ENCODE measurements at places on chromosomes 13 and 19.

DNA sequence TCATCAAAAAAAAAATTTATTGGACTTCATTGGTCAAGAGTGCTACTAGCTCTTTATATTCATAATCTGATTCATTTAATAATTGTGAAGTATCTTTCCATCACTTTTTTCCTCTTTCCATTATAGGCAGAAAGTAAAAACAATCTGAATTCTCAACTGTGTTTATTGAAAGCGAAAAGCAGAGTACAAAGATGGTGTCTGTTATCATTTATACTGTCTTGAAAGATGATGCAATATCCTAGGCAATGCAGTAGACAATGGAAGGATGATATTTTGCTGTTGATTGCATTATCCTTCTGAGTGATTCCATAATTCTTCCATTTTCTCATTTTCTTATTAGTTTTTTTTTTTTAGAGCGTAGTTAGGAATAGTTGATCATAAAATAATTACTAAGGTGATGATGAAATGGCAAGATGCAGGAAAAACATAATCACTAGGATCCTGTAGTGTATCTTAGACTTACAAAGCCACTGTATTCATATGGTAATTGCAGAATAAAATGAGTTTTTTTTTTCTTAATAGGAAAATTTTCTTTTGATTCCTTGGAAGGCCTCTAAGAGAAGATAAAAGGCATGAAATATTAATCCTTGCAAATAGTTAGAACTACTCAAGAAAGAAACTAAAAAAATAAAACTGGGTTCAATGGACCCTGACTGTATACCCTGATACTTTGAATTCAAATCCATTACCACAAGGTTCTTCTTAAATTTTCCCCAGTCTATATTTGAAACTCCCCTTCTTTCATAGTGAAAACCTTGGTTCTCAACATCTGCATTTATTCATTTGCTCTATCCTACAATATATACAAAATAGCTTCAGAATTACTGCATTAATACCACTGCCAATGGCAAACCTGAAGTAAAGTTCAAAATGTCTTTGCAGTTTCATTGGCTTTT lies 11.6 kb downstream of the URI1 start:
- DNase-seq: no peak

- DNase-seq: peak; percentile 14
Measured at GRCh38 chr13:33543631-33544265, 258.2 kb upstream of the STARD13 start.

GRCh38 chr13:46555722-46556417 lies 2.9 kb downstream of the LRCH1 start:
- no peak for DNase-seq

DNA sequence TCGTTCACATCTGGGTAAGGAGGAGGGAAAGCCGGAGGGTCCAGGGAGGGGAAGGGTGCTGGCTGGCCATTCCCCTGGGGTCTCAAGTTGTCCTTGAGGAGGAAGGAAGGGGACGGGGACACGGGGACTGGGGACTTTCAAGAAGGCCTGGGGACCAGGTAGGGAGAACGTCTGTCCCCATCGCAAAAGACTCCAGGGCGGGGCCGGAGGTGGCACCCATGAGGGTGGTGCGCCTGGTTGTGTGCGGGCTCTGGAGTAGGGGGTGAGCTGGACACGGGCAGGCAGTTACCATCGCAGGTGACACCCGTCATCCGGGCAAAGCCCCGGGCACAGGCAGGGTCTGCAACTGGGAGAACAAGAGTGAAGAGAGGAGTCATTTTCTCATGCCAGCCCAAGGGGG lies 23.4 kb downstream of the FBN3 start:
- no peak for DNase-seq

- DNase-seq: no peak
Measured at GRCh38 chr13:70386919-70387318, 278.7 kb upstream of the KLHL1 start.

DNA sequence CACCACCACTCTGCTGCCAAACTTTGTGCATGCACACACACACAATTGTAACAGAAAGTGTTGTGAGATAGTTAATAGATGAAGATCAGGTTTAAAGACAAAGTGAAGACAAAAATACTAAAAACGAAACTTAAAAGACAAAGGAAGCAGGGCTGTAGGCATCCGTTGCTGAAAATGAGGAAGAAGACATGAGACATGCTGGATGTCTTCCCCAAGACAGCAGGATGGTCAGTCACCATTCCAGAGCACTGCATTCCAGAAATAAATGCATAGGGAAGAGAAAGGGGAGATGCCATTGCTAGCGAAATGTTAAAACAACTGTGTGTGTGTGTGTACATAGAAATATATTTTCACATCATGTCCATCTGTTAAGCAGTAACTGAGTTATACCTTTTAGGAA lies 520.1 kb downstream of the SUCLA2 start:
- peak; percentile 58 for DNase-seq

GRCh38 chr13:65990684-65991083 lies 1239.5 kb downstream of the PCDH9 start:
- no peak for DNase-seq

GRCh38 chr19:55028757-55029156 lies 9.3 kb downstream of the GP6 start:
- no peak for DNase-seq

DNA sequence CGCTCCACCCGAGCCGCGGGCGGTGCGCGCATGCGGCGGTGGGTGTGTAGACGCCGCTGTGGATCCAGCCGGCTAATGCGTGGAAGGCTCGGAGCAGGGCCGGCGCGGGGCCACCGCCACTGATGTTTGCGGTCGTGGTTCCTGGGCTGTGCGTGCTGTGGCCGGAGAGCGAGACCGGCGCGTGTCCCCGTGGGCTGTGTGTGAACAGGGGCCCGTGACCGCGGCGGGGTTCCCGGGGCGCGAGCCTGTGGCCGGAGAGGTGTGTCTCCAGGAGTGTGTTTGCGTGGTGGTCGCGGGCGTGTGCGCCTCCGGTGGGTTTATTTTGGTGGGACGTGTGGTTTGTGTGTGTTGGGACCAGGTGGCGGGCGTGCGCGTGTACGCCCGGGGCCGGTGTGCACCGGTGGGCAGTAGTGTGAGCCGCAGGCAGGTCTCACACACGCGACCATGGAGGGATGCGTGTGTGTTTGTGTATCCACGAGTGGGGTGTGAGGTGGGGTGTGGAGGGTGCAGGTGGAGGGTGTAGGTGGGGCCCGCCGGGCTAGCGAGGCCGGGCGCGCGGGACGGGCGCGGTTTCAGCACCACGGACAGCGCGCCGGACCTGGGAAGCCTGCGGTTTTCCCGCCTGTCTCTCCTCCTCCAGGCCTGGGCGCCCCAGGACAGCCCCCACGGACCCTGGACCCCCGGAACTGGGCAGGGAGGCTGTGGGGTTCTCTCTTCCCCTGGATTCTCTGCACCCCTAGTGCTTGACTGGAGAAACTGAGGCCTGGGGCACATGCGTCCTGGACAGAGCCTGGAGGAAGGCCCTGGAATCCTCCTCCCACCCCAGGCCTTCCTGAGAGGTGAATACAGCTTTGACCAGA lies 1.6 kb downstream of the HCN2 start:
- peak; percentile 73 for DNase-seq

DNA sequence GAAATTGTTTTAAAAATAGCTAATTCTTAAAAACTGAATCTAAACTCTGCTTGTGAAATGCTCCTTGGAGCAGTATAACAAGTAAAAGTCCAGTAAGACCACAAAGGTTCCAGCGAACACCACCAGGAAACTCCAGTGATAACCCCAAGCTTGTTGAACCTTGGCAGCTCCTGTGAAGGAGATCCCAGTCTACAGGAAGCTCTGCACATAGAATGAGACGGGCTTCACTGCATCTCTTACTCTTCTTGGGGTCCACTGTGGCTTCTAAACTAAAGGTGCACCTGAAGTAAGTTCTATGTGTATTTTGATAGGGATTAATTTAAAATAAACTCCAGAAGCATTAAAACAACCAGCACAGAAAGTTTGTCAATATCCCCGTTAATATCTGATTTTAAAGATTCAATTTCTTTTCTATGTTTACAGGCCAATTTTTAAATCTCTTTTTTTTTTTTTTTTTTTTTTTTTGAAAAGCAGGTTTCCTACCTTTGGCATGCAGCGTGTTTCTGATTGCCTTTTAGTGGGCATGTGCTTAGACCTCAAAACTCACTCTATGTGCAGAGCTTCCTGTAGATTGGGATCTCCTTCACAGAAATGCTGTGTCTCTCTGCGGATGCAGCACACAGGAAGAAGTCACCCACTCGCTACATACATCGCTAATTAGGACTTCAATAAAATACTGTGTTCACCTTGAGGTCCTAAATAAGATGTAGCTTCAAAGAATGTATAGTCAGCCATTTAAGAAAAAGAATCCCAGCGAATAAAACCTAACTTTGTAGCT lies 508.5 kb downstream of the KLF12 start:
- no peak for DNase-seq

DNA sequence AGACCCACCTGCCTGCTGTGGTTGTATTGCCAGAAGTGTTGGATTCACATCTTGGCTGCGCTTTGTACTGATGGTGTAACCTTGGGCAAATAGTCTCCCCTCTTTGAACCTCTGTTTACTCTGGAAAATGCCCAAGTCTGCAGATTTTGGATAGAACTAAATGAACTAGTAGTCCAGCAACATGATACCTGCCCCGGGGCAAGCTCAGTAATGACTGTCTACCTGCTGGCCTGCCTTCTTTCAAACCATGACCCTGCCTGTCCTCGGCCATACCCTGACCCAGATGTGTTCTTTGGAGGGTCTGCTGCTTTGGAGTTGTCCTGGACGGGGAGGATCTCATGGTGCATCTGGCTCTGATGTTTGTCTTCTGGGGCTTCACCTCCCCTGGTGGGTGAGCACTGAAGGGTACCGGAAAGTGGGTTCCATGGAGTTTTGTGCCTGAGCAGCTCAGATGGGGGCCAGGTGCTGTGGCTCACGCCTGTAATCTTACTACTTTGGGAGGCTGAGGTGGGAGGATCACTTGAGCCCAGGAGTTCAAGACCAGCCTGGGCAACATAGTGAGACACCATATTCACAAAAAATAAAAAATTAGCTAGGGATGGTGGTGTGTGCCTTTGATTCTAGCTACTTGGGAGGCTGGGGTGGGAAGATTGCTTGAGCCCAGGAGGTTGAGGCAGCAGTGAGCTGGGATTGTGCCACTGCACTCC lies 59.5 kb downstream of the TNFRSF19 start:
- DNase-seq: no peak

GRCh38 chr19:29861574-29861973 lies 49.8 kb downstream of the CCNE1 start:
- DNase-seq: no peak

GRCh38 chr13:50203256-50203941 lies 188.2 kb downstream of the KCNRG start:
- peak; percentile 63 for DNase-seq

GRCh38 chr19:11989112-11989456 lies 24.2 kb downstream of the ZNF763 start:
- no peak for DNase-seq

- DNase-seq: no peak
Measured at GRCh38 chr13:20247963-20248362, 15.8 kb upstream of the GJB6 start.

DNA sequence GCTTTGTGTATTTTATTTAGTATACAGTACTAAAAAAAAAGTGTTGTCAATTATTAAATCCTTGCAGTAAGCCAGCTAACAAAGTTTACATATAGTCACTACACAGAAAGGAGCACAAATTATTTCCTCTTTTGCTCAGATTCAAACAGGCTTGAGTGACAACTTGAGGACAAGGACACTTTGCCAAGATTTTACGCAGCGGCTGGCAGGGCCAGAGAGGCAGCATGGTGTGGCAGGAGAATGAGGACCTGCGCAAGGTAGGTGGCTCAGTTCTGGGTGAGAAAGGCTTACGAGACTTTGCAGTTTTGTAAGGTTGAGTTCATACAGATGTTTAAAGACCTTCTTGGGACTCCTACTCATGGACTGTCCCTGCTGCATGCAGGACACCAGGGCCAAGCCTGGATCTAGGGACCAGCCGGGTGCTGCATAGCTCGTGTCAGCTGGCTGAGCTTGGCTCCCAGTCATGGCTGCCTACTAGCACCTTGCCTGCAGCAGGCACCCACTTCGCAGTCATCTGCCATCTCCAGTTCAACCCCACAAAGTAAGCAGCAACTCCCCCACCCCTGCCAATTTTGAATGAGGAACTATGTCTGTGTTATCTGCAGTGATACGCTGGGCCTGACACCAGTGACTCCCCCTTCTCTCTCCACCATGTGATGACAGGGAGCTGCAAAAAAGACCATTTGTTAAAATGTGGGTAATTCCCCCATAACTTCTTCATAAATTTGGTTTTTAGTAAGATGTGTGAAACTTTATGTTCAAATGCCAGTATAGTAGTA lies 3.7 kb upstream of the TUBA3C start:
- DNase-seq: no peak

DNA sequence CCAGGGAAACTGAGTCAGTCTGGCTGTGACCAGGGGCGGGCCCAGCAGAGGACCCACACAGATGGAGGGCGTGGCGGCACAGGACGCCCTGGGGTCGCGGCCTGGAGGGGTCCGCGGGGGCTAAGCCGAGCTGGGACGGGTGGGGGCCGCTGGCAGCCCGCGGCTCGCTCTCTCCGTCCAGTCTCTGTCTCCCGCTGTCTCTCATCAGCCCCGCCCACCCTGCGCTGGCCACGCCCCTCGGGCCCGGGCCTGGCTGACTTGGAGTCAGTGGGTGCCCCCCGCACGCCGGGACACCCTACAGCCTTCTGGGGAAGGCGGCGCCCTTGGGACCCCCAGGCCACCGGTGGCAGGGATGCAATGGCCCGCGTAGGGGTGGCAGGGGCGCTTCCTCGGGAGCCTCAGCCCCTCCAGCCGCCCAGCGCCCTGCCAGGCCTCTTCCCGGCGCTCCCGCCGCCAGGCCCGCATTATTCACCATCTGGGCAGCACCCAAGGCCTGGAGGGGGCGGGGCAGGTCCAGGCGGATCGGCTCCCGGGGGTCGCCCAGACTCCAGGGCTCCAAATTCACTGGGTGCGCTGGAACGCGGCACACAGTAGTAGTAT lies at the start of gene TBXA2R:
TBXA2R (minus strand) TSS at position 186 of the 600 bp plus-strand sequence. CDS start 6,241 bp downstream, outside the sequence.
- peak; percentile 56 for DNase-seq

- DNase-seq: no peak
Measured at GRCh38 chr13:33446821-33447725, 161.5 kb upstream of the STARD13 start.

- DNase-seq: no peak
Measured at GRCh38 chr19:23789246-23789645, 30.6 kb upstream of the ZNF681 start.

- peak; percentile 85 for DNase-seq
Measured at GRCh38 chr19:35228177-35228930, at the start of gene FAM187B. Gene FAM187B, minus strand, starts transcription at chr19:35228739. Its CDS starts 59 bp downstream, at chr19:35228680.

DNA sequence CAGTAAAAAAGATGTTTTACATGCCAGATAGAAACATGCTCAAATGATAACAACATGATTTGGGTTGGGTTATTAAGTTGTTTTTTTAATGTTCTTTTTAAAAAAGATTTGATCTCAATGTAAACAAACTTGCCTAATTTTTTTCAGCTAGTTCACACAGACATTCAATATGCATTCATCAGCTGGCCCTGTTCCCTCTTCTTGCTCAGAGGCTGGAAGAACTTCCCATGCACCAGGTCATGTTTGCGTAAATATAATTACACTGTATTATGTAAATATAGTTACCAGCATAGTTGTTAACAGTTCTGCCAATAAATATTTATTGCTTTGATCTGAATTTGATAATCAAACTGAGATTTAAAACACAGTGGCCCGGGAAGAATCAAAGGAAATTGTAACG lies 70.6 kb downstream of the ATP11A start:
- DNase-seq: no peak

All from suppressor macrophage treated with lipopolysaccharide for 1 hour (primary cell).